ENCODE measurements at places on chromosomes 5 and 9.

GRCh38 chr5:33938881-33939280, 2.7 kb downstream of the RXFP3 start:
- no peak overlapping the region for H3K27ac ChIP-seq
- no peak for DNase-seq
- no peaks in the 10 kb centered on the region for H3K36me3 ChIP-seq
- H3K4me3 ChIP-seq = no peak overlapping the region
- peaks cover 15% of the 10 kb centered on the region for H3K27me3 ChIP-seq

DNA sequence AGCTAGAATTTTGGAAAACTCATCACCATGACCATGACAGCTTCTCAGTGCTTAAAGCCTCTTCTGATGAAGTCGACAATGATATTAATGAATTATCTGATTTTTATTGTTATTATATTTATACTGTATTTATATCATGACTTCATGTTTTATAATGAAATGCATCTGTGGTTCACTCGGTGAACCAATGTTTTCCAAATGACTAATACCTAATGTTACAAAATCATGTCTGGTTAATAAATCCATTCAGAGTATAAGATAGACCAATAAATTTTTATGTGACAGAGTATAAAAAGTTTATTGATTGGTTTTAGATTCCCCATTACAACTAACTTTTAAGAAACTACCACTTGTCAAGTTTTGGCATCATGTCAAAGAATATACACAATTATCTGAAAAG, 416.5 kb downstream of the MLLT3 start:
- DNase-seq = no peak
- no peaks in the 10 kb centered on the region for H3K27me3 ChIP-seq
- H3K4me3 ChIP-seq = no peak overlapping the region
- H3K4me1 ChIP-seq = no peaks in the 10 kb centered on the region
- no peaks in the 10 kb centered on the region for H3K36me3 ChIP-seq

- no peaks in the 10 kb centered on the region for H3K4me1 ChIP-seq
- no peaks in the 10 kb centered on the region for H3K27me3 ChIP-seq
- no peaks in the 10 kb centered on the region for H3K36me3 ChIP-seq
- H3K27ac ChIP-seq = no peak overlapping the region
- no peak for DNase-seq
Measured at GRCh38 chr5:55724281-55724680, 12.2 kb upstream of the SLC38A9 start.

- H3K36me3 ChIP-seq = no peaks in the 10 kb centered on the region
- H3K4me3 ChIP-seq = no peak overlapping the region
- DNase-seq = no peak
- no peaks in the 10 kb centered on the region for H3K27me3 ChIP-seq
- H3K27ac ChIP-seq = no peak overlapping the region
- no peaks in the 10 kb centered on the region for H3K4me1 ChIP-seq
Measured at GRCh38 chr9:14766299-14766698, 43.8 kb upstream of the CER1 start.

GRCh38 chr5:14660833-14661232, 3.7 kb upstream of the OTULIN start:
- H3K4me1 ChIP-seq = peaks cover 15% of the 10 kb centered on the region
- H3K4me3 ChIP-seq = no peak overlapping the region
- H3K27ac ChIP-seq = no peak overlapping the region

- H3K4me3 ChIP-seq = no peak overlapping the region
- no peaks in the 10 kb centered on the region for H3K36me3 ChIP-seq
- no peaks in the 10 kb centered on the region for H3K4me1 ChIP-seq
- H3K27me3 ChIP-seq = no peaks in the 10 kb centered on the region
- DNase-seq = no peak
- no peak overlapping the region for H3K27ac ChIP-seq
Measured at GRCh38 chr9:127233989-127234388, 30.6 kb upstream of the GARNL3 start.

- no peaks in the 10 kb centered on the region for H3K4me1 ChIP-seq
- no peak overlapping the region for H3K4me3 ChIP-seq
- no peaks in the 10 kb centered on the region for H3K27me3 ChIP-seq
Measured at GRCh38 chr9:4520055-4520454, 29.8 kb downstream of the SLC1A1 start.

DNA sequence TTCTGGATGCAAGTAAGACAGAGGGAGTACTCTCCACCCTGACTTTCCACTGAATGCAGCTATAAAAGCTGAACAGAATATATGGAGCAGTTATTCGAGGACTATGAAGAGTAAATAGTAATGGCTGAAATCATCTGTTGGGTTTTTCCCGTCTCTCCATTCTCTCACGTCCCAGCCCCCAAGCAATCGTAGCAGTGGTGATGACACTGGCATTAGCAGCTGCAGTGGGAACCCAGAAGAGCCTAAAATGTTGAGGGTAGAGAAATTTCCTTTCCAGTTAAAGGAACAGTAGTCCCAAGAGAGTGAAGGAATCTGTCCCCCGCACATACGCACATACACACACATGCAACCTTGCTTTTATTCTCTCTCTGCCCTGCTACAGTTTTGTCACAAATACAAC, 33.2 kb downstream of the MED27 start:
- H3K27me3 ChIP-seq = no peaks in the 10 kb centered on the region
- no peak for DNase-seq
- H3K27ac ChIP-seq = no peak overlapping the region
- no peaks in the 10 kb centered on the region for H3K36me3 ChIP-seq
- no peaks in the 10 kb centered on the region for H3K4me1 ChIP-seq

- no peaks in the 10 kb centered on the region for H3K27me3 ChIP-seq
- no peaks in the 10 kb centered on the region for H3K4me1 ChIP-seq
- no peak overlapping the region for H3K4me3 ChIP-seq
- DNase-seq = no peak
- no peak overlapping the region for H3K27ac ChIP-seq
Measured at GRCh38 chr9:5500441-5501235, 9.7 kb upstream of the PDCD1LG2 start.

GRCh38 chr5:44919560-44919959, 110.8 kb downstream of the MRPS30 start:
- no peak overlapping the region for H3K4me3 ChIP-seq
- no peak overlapping the region for H3K27ac ChIP-seq
- H3K4me1 ChIP-seq = no peaks in the 10 kb centered on the region
- H3K36me3 ChIP-seq = no peaks in the 10 kb centered on the region
- DNase-seq = no peak

DNA sequence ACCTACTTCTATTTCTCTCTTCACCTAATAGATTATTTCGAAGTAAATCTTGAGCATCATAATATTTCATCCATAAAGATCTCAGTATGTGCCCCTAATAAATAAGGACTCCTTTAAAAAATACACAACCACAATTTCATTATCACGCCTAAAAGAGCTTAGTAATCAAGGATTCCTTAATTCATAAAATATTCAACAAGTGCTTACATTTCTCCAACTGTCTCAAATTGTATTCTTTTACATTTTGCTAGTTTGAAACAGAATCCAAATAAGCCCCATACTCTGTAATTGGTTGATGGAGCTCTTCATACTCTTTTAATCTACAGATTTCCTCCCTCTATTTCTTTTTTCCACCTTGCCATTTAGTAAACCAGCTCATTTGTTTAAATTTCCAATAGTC, 317.6 kb downstream of the NDUFS4 start:
- no peaks in the 10 kb centered on the region for H3K27me3 ChIP-seq
- no peaks in the 10 kb centered on the region for H3K4me1 ChIP-seq
- H3K27ac ChIP-seq = no peak overlapping the region
- DNase-seq = no peak
- H3K36me3 ChIP-seq = no peaks in the 10 kb centered on the region

DNA sequence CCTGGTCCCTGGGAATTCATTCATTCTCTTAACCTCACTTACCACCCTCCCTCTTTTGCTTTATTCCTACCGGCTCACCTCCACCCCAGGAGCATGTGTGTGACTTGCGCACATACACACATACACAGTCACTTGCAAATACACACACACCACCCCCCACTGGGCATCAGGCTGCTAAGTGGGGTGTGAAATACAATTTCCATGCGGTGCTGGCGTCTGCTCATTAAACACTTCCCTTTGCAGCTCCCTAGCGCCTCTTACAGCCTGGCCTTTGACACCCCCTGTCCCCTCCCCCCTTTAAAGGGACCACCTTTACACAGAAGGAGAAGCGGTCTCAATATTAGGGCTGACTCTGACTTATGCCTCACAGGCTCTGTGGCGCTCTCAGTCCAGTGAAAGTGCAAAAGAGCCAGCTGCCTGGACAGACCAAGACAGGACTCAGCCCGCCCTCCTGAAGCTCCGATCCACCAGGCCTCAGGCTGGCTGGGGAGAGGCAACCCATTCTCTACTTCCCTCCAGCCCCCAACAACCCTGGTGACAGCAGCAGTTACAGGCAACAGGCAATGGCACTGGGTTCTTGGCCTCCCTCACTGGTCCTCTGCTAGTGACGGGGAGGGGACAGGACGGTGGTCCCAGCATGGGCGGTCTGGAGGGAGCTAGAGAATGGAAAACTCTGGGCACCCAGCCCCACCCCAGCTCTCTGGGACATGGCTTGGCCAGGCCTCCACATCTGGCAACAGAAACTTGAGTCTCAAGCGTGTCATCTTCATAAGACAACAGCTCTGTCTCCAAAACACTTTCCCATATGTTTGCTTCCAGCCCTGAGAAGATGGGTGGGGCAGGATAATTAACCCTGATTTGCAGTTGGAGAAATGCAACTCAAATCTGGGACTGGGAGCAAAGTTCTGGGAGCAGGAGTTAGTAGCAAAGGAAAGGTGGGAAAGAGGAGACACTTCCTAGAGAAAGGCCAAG, 12.0 kb downstream of the ENHO start:
- DNase-seq = no peak
- H3K27ac ChIP-seq = no peak overlapping the region
- no peaks in the 10 kb centered on the region for H3K36me3 ChIP-seq
- no peaks in the 10 kb centered on the region for H3K27me3 ChIP-seq

DNA sequence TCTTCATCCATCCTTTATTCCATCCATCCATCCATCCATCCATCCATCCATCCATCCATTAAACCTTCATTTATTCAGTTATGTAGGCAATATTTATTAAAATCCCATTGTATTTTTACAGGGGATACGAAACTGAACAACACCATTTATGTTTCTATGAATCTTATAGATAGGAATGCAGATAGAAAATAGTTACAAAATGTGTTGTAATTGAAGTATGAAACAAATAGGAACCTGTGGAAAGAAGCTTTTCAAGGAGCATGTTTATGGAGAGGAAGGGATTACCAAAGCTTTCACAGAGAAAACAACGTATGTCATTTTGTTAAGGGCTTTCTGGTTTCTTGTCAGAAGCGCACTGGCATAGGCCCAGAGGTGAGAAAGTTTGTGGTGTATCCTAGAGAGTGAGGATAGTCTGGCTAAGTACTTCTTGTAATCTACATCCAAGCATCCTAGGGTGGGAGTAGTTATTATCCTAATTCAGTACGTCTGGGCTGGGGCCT, 184.0 kb downstream of the CNTLN start:
- DNase-seq = no peak
- H3K27ac ChIP-seq = no peak overlapping the region
- H3K4me3 ChIP-seq = no peak overlapping the region
- no peaks in the 10 kb centered on the region for H3K36me3 ChIP-seq

DNA sequence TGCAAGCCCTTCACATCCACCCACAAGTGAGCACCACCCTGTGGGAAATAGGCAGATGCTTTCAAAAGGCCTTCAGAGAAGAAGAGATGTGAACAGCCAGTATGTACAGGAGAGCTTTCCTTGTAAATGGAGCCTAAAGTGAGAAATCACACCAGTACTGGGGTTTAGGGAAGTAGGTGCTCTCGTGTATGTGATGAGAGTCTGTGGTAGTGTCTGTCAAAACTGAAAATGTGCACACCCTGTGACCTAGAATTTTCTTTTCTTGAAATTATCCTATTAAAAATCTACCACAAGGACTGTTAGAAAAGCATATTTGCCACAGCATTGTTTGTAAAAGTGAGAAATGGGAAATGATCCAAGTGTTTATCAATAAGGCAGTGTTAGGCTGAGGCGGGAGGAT, 16.6 kb downstream of the OTULINL start:
- peaks cover 18% of the 10 kb centered on the region for H3K36me3 ChIP-seq
- no peak overlapping the region for H3K4me3 ChIP-seq
- peaks cover 18% of the 10 kb centered on the region for H3K4me1 ChIP-seq
- no peak overlapping the region for H3K27ac ChIP-seq

DNA sequence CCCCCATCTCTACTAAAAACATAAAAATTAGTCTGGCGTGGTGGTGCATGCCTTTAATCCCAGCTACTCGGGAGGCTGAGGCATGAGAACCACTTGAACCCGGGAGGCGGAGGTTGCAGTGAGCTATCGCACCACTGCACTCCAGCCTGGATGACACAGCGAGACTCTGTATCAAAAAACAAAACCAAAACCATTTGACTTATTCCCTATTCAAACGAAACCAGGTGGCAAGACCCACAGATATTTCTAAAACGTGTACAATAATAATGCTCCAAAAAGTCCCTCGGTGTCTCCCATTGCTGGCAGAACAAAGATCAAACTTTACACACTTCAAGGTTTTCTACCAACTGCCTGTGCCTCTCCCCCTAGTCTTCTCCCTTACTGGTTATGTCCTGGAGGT, 29.8 kb downstream of the HMGCR start:
- no peaks in the 10 kb centered on the region for H3K27me3 ChIP-seq
- no peak overlapping the region for H3K27ac ChIP-seq
- no peak overlapping the region for H3K4me3 ChIP-seq
- H3K4me1 ChIP-seq = no peaks in the 10 kb centered on the region

DNA sequence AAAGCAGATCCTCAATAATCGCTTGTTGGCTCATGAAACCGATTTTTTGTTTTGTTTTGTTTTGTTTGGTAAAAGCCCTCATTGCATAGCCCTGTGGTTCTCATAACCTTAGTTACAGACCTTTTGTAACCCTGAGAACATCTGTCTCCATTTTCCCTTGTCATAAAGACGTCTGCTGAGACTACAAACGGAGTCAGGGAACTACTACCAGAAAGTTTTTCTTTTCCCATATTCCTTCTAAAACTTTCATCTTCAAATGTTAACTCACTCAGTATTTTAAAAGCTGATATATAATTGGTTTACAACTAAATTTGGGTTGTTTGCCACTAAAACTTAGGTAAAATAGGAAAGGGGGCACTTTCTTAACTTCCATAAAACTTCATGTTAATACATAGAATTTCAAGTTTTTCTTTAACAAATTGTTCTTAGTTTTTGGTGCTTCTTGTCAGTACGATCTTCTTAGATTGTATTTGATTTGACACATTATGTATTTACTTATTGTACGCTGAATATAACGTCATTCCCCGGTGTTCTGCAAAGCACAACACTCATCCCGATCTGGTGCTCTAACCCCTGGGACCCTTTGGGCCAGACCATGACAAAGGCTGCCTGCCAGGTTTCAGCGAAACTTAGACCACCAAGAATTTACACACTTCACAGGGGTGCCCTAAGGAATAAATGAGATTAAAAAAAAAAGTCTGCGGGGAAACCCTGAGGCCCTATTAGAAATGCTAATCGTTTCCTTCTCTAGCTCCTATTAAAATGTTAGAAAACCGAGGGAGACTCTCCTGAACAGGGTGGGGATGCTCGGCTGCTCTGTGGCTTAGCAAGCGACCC, 1.1 kb upstream of the ANP32B start:
- H3K4me3 ChIP-seq = peak overlapping the region; percentile 32
- peaks cover 28% of the 10 kb centered on the region for H3K4me1 ChIP-seq
- H3K27me3 ChIP-seq = no peaks in the 10 kb centered on the region
- no peaks in the 10 kb centered on the region for H3K36me3 ChIP-seq

GRCh38 chr5:128537221-128537999, 635 bp downstream of the FBN2 start:
- DNase-seq = no peak
- H3K4me1 ChIP-seq = no peaks in the 10 kb centered on the region
- H3K36me3 ChIP-seq = no peaks in the 10 kb centered on the region
- no peak overlapping the region for H3K27ac ChIP-seq

Data from effector memory CD4-positive, alpha-beta T cell (primary cell).